ENCODE measurements at places on chromosomes 5 and 9.

DNA sequence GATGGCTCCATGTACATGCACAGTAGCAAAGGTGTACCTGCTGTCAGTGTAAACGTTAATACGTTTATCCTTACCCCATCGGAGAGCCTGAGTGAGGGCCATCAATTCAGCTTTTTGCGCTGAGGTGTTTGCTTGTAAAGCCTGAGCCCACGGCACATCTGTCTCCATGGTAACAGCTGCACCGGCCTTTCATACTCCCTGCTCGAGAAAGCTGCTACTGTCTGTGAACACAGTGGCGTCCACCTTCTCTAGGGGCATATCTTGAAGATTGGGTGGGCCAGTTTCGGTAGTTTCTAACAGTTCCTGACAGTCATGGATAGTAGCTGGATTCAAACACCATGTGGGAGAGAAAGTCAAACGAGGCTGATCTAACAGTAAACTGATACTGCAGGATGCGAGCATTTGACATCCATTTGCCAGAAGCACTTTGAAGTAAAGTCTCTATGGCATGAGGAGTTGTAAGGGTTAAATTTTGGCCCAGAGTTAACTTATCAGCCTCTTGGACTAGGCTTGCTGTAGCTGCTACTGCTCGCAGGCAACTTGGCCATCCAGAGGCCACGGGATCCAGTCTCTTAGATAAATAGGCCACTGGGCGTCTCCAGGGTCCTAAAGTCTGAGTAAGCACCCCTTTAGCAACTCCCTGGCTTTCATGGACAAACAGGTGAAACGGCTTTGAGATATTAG is 21.0 kb upstream of the RHOBTB3 start:
- no peak for DNase-seq

- no peak for DNase-seq
Observed at GRCh38 chr9:18238254-18238653, 235.7 kb upstream of the ADAMTSL1 start.

DNA sequence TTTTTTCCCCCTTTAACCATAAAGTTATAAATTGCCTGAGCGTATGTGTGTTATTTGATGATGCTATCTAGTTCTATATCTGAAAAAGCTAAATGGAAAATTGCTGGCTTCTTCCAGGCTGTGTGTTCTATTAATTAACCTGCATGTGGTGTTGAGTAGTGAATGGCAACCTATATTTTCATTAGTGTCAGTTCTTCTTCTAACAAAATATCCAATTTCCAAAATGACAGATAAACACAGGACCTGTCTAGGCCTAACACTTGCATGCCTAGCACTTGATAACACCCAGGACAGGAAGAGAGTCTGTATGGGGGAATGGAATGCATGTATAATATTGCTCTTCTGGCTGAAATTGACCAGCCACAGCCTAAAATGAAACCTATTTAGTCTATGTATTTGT is 91.7 kb downstream of the CD180 start:
- no peak for DNase-seq

- DNase-seq = no peak
Observed at GRCh38 chr5:129664336-129664937, 83.5 kb upstream of the MINAR2 start.

DNA sequence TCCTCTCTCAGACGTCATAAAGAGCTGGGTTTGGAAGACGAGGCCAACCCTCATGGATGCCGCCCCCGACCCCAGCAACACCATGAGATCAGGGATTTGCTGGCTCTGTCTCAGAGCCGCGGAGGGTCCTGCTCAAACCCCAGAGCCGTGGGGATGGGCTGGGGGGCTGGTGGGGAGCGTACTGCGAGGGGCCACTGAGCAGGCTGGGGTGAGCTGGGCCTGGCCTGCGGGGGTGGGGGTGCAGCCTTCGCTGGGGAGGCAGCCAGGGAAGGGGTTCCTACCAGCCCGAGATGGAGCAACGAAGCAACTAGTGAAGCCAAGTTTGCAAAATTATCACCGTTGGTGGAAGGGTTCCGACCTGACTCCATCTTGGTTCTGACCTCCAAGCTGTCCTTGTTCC is 5.1 kb upstream of the SLC12A7 start:
- DNase-seq = no peak

DNA sequence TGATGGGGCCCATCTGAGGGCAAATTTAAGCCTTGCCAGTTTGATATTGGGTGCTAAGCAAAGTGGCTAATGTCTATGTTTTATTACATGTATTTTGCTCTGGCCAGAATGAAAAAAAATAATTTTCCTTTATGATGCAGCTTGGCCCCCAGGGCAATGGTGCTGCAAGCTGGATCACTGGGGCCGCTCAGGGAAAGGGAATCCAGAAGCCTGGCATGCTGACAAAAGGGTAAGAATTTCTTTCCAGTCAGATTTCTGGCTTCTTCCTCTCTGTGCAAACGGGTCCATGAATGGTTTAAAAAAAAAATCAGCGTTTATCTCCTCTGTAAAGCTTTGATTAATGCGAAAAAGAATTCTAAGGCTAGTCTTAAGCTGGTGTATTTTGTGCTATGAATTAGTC is 138.4 kb downstream of the MAPKAP1 start:
- DNase-seq = no peak

- no peak for DNase-seq
Observed at GRCh38 chr5:151970885-151971284, 46.2 kb upstream of the GLRA1 start.

DNA sequence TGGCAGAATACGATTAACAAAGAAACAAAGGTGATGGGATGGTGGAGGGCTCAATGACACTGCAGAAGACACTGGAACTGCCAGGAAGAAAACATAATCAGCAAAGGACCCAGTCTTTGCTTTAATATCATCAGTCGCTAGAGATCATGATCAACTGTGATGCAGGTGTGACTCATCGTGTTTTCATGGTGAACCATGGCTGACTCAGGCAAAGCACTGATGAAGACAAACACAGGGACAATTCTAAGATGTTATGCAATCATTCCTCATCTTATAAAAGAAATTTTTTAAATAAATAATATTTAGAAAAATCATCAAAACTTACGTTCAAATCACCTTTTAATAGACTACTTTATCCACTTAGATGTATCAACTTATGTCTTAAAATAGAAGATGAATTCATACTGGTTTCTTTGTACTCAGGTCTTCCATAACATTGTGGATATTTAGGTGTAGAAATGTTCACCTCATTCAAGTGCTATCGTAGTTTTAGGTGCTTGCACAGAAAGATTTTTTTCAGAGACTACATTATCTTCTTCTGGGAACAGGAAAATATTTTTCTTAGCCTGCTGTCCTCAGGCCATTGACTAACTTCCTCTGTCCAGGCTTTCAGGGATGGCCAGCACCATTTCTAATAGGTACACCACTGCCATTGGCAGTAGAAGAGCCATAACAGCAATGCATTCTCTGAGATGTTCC is 673.4 kb upstream of the MEF2C start:
- DNase-seq = no peak

GRCh38 chr9:4982721-4983482 is 2.2 kb upstream of the JAK2 start:
- DNase-seq = no peak

- no peak for DNase-seq
Observed at GRCh38 chr9:135440620-135441019, 39.0 kb upstream of the PPP1R26 start.

- no peak for DNase-seq
Observed at GRCh38 chr9:130073373-130073772, 19.7 kb downstream of the GPR107 start.

Measured in NCI-H1436 (cell line).